Kidney (tissue), 22 donors: ENCODE measurements at places on chromosomes 7 and 10. TPM values are rescaled to one million over a fixed set of nuclear protein-coding genes. Genes with fewer than 3 reads are reported as not detected.

- DNase-seq = no peak
These were observed 34.4 kb downstream of the ZMIZ1 start for GRCh38 chr10:79103129-79103528.

GRCh38 chr7:7519056-7519455, 16.6 kb downstream of the COL28A1 start:
- no peak for DNase-seq

GRCh38 chr7:3165681-3166580, 122.3 kb upstream of the CARD11 start:
- no peak for DNase-seq

GRCh38 chr7:152894295-152895170, 135.0 kb downstream of the ACTR3B start:
- peak; percentile 71 for DNase-seq

- no peak for DNase-seq
These were observed 84.9 kb upstream of the ADRB1 start for GRCh38 chr10:113958631-113959382.

DNA sequence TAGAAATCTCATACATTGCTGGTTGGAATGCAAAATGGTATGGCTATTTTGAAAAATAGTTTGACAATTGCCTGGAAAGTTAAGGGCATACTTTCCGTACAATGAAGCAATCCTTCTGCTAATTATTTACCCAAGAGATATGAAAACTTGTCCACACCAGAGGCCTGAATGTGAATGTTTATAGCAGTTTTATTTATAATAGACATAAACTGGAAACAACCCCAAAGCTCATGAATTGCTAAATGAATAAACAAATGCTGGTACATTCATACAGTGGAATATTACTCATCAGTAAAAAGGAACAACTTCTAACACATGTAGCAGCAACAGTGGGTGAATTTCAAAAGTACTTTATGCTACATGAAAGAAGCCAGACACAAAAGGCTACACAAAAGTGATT, 42.7 kb downstream of the MMRN2 start:
- DNase-seq = no peak

GRCh38 chr10:13717571-13717935, 130.8 kb downstream of the PRPF18 start:
- DNase-seq = no peak

DNA sequence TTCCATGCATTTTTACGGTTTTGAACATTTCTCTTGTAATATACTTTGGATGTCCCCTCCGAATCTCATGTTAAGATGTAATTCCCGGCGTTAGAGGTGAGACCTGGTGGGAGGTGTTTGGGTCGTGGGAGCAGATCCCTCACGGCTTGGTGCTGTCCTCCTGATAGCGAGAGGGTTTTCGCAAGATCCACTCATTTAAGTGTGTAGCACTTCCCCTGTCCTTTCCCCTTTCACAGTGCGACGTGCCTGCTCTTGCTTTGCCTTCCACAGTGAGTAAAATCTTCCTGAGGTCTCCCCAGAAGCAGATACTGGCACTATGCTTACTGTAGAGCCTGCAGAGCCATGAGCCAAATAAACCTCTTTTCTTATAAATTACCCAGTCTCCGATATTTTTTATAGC, 6.6 kb downstream of the GPR141 start:
- no peak for DNase-seq

DNA sequence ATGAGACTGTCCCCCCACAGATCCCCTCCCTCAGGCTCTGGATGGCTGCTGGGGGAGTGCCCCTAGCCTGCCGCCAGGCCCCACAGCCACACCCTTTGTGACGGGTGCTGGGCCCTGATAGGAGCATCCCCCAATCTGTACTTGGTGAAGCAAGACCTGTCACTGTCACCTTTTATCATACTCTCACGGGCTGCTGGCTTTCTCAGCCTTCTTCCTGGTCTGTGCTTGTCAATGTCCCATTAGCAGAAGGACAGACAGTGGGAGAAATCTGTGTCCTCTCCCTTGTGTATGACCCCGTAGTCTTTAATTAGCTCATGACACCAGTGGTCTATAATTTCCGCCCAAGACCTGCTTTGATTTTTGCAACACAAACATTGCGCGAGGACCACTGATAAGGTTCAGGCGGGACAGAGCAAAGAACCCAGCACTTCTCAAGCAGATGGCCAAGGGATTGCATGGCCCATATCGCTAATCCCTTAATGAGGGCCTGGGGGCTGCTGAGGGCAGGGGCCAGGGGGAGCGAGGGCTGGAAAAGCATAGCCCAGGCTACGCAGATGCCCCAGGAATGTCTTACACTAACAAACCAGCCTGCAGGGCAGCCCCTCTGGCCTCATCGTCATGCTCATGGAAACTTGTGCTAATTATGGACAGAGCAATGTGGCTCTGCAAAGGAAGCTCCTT, 127.8 kb downstream of the PTPN20 start:
- DNase-seq = peak; percentile 57

DNA sequence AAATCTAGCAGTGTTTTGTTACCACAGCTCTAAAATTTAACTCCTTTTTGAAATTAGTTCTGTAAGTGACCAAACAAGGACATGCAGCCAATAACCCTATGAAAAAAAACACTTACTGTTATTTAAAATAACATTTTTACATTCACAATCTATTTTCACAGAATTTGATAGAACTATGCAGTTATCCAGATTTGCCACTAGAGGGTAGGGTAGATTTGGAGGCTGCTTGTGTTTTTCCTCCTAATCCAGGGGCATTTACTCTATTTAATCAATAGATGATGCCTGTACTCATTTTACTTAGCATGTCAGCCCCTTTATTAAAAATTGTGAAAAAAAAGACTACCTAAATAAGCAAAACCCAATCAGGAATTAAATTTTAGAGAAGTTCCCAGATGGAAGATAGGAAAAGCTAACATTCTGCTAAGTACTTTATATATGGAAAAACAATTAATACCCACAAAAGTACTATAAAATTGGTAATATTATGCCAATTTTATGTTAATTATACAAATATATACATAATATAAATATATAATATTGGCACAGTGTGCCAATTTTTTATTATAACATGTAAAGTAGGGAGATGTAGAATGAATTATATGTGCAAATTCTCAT, 18.1 kb upstream of the LIPK start:
- no peak for DNase-seq

GRCh38 chr10:85599081-85599480, 767.5 kb downstream of the GRID1 start:
- no peak for DNase-seq

- DNase-seq = peak; percentile 56
These were observed 84.5 kb upstream of the PPP2R2D start for GRCh38 chr10:131816157-131816775.

DNA sequence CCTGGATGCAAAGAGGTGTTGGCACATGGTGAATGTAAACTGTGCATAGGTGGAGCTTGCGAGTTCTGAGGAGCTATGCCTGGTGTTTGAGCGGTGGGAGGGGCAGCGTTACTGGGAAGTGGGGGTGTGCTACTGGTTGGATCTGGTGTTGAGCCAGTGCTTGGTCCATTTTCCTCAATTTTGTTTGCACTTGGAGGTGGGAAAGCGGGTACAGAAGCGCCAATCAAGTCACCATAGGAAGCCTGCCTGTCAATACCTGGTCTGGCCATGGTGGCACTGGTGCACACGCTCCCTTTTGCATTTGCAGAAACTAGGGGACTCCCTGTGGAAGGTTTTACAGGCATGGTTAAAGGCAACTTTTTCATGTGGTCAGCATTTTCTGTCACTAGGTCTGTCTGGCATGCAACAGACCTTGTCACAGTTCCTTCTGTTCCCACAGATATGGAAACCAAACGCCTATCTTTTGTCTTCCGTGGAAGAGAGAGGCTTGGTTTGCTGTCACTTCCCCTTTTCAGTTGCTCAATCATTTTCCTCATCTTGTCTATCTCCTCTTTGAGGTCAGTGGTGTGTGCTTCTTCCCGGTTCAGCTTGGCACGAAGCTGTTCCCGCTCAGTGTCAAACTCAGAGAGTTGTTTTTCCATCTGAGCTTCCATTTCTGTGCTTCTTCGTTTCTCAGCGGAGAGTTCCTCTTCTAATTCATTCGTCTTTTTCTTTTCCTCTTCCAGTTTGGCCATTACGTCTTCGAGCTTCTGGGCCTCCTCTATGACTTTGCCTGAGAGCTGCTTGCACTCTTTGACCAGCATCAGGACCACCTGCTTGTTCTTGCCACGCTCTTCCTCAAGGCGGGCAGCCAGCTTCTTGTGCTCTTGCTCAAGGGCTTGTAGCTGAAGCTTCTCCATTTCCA, 81.1 kb downstream of the CTTNBP2 start:
- no peak for DNase-seq

DNA sequence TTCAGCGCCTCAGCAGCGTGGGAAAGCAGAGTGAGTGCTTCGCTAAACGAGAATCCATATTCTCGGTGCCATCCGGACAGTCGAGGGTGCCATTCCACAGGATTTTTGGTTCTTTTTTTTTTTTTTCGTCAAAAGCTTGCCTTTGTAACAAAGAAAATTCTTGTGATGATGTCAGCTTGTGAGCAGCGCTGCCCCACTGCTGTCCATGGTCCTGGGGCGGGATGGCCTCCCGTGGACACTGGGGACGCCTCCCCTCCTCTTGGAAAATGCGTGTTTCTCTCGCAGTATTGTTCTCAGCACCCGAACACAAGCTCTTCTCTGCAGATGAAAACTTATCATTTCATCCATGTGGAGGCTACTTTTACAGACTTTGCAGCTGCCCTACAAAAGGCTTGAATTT, 477.4 kb downstream of the TCERG1L start:
- DNase-seq = peak; percentile 17

DNA sequence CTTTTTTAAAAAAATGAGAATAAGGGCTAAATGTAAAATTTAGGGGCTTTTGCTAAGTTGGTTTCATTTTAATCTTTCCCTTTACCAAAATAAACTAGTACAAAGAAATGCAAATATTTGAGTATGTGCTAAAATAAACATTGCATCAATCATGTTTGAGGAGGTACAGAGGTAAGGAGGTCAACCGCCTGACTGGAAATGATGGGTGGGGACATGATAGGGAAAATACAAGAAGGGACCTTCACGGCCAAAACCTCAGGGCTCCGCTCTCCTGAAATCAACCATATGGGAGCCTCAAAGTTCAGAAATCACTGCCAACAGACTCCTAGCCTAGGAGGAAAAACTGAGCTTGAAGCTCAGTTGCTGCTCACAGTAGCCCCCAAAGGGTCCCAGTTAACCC, 207.6 kb downstream of the AHR start:
- peak; percentile 33 for DNase-seq

- no peak for DNase-seq
These were observed 182.8 kb upstream of the CHRM2 start for GRCh38 chr7:136685501-136686173.

GRCh38 chr7:143394068-143394467, 12.9 kb downstream of the ZYX start:
- DNase-seq = no peak

DNA sequence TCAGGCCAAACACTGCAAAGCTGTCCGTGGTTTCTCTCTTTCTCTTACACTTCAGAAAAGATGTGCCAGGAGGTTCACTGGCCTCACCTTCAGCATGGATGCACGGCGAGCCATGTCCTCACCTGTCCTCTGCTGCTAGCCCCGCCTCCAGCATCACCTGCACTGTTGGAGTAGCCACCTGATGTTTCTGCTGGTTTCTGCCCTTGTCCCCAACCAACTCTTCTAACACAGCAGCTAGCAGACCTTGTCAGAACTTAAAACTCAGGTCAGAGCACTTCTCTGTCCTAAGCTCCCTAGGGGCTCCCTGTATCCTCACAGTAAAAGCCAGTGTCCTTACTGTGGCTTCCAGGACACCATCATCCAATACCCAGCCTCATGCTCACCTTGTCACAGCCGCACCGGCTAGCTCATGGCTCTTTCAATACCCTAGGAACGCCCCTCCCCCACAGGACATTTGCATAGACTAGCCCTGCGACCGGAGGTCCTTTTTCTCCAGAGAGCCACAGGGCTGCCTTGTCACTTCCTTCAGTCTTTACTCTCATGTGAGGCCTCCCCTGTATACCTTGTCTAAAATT, 15.2 kb downstream of the PALD1 start:
- peak; percentile 22 for DNase-seq

DNA sequence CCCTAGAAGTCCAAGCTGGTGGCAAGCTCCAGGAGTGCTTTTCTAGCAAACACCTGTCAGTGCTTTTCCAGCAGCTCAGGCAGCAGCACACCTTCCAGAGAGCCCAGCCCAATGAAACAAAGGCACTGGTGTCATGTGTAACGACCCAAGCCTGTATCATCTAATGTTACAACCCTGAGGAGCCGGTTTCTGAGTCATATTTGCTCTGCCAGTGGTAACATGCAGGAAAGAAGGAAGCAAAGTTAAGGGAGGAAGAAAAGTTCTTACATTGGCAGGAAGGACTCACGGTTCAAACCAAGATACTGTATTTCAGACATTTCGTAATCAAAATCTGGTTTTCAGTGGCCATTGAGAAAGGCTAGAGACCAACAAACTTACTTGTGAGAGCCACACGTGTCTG, at the start of gene ANKRD22:
Gene ANKRD22 (minus strand): TSS at position 139 of the 400 bp plus-strand sequence. CDS start 237 bp downstream, outside the sequence.
- DNase-seq = peak; percentile 46

GRCh38 chr10:81961451-81962184, 86.6 kb downstream of the NRG3 start:
- no peak for DNase-seq

DNA sequence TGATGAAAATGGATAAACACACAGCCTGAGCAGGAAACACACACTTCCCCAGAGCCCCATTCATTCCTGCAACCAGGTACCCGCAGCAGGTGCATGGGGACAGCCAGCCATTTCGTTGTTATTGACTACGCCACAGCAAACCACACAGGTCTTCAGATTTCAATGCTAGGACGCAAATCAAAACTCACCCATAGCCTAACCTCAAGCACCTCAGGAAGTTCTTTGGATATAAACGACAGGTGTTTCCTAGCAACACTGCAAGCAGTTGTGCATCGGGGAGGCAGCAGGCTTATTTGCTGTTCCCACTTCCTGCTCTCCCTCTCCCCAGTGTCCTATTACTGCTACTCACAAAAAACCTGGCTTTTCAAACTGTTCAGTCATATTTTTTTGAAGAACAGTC, 176.5 kb upstream of the FRMD4A start:
- no peak for DNase-seq

DNA sequence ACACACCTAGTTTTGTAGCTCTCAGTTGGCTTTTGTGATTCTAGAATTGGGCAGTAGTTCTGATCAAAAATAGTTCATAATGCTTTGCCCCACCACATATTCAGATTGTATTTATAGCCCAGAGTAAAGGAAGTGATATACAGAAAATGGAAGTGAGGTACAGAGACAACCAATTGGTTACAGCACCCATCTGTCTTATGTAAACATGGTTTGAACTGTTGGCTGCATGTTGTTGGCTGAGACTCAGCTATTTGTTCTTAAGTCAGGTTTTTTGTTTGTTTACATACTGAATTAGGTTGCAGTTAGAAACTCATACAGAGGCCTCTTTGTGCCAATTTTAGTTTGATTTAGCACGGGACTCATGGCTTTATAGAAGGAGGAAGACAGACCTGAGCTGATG, 158.9 kb upstream of the GPR26 start:
- DNase-seq = no peak

GRCh38 chr10:99777918-99778714, 4.3 kb upstream of the ABCC2 start:
- DNase-seq = no peak

Gene MBL2
- total RNA-seq = not detected

Gene PTPN20
- total RNA-seq = 1.9 TPM

Gene FKBP6
- total RNA-seq = 0.13 TPM

Gene PNLIPRP1
- not detected for total RNA-seq

Gene HOXA4
- total RNA-seq = 11.2 TPM

Gene RHOBTB1
- 14.6 TPM for total RNA-seq

Gene SEC23IP
- total RNA-seq = 65.2 TPM

Gene C10orf105
- total RNA-seq = 0.35 TPM

Gene PPP1R9A
- total RNA-seq = 25.7 TPM

Gene ASAH2
- 1.3 TPM for total RNA-seq
